ENCODE measurements at places on chromosomes 2 and 18. TPM values are rescaled to one million over a fixed set of nuclear protein-coding genes. Genes with fewer than 3 reads are reported as not detected.

DNA sequence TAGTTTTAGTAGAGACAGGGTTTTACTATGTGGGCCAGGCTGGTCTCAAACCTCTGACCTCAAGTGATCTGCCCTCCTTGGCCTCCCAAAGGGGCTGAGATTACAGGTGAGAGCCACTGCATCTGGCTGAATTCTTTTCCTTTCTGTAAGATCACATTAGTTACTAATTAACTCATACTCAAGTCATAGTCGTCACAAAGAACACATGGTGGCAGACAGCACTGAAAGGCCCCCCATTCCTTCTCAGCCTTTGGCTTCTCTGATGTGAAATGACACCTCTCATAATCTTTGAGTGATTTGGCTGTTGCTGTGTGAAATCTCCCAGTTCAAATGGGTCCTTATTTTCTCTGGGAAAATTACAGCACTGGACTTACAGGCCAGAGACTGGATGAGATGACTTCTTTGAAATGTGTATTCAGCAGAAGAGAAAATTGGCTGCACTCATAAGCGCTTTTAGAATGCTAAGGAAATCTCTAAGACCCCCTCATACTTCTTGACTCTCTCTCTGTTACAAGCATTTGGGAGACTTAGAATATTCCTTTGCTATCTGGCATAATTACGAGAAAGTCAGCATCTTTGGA, 764.8 kb downstream of the RNF144A start:
- no peak for DNase-seq

- DNase-seq: no peak
Measured at GRCh38 chr18:4203568-4204437, 251.3 kb downstream of the DLGAP1 start.

- DNase-seq: no peak
Measured at GRCh38 chr2:227503433-227504406, 31.8 kb downstream of the AGFG1 start.

GRCh38 chr18:11902522-11903292, 5.4 kb downstream of the MPPE1 start:
- DNase-seq: no peak

GRCh38 chr2:119771331-119771730, 11.6 kb downstream of the PTPN4 start:
- DNase-seq: no peak

DNA sequence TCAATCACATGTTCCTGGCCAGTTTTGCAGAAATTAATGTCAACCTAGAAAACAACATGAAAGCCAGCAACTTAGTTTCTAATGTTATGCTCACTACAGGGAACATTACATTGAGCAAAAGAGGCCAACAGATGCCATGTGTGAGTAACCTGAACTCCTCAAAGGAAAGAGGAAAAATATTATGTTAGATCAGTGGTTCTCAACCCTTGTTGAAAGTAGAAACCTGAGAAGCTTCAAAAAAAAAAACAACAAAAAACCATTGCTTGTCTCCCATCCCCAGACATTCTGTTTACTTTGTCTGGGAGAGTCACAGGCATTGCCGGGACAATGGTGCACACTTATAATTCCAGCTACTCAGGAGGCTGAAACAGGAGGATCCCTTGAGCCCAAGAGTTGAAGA, 57.7 kb downstream of the METTL4 start:
- no peak for DNase-seq

- DNase-seq: no peak
Measured at GRCh38 chr2:239302808-239303557, 97.8 kb downstream of the HDAC4 start.

DNA sequence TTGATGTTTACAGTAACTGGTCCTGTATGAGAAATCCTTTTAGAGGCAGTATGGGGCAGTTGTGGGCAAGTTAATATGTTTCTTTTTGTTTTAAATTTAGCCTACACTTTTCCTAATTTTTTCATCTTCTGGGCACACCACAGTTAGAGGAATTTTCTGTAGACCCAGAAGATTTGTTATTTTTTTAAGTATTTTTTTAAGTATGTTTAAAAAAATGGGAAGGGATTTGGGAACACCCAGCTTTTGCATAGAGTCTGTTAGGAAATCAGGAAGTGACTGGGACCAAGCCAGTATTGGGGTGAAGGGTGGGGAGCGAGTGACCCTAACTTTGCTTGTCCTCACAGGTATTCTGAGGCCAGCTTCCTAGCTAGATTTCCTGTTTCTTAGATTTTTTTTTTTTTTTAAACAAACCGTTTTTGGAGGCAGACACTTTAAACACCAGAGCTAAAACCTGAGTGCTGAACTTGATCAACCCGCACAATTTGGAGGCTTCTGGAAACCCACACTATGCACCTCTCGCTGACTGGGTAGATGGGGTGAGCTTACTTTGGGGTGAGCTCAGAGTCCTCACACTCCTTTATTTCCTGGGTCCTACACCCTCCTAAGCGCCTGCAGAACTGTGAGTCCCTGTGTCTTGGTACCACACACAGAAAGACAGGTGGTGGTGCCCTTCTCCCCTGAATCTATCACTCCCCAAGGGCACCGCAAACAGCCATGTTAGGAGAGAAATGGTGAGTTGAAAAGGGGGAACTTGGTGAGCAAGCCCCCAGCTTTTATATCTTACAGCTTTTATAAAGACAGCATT, 5.2 kb downstream of the GATA6 start:
- no peak for DNase-seq

DNA sequence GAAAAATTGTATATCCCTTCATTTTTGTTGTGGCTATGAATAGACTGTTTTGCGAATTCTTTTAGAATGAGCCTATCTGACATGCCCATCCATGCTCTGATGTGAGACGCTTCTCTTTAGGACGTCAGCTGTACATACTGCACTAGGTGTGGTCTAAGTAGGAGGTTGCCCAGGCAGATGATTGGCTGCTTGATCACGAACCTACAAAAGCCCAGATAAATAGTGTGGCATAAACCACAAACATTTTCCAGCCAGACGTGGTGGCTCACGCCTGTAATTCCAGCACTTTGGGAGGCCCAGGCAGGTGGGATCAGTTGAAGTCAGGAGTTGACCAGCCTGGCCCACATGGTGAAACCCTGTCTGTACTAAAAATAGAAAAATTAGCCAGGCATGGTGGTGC, 251.8 kb downstream of the AGAP1 start:
- DNase-seq: no peak

- no peak for DNase-seq
Measured at GRCh38 chr2:11552260-11552638, 18.4 kb downstream of the GREB1 start.

DNA sequence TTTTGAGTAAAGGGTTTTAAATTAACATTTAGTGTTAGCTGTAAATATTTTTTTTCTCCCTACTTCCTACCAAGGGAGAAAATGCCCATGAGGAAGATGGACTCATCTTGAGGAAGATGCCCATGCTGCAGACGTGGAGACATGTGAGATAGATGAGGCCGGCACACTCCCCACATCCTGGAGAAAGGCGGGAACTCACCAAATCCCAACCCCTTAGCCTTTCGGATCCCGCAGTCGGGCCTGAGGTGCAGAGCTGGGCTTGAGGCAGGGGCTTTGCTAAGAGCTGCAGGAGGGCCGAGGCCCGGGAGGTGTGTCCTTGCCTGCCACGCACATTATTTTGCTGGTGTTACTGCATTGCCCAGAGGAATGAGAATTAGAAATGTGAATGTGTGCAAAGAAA, 137.9 kb downstream of the NAPG start:
- DNase-seq: no peak

DNA sequence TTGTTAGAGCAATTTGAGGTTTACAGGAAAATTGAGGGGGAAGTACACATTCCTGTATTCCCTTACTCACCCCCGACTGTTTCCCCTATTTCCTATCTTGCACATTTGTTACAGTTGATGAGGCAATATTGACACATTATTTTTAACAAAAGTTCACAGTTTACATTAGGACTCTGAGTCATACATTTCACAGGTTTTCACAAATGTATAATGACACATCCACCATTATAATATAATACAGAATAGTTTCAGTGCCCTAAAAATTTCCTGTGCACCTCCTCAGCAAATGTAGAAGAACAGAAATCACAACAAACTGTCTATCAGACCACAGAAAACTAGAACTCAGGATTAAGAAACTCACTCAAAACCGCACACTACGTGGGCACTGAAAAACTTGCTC, 160.6 kb upstream of the RMP24 start:
- no peak for DNase-seq

DNA sequence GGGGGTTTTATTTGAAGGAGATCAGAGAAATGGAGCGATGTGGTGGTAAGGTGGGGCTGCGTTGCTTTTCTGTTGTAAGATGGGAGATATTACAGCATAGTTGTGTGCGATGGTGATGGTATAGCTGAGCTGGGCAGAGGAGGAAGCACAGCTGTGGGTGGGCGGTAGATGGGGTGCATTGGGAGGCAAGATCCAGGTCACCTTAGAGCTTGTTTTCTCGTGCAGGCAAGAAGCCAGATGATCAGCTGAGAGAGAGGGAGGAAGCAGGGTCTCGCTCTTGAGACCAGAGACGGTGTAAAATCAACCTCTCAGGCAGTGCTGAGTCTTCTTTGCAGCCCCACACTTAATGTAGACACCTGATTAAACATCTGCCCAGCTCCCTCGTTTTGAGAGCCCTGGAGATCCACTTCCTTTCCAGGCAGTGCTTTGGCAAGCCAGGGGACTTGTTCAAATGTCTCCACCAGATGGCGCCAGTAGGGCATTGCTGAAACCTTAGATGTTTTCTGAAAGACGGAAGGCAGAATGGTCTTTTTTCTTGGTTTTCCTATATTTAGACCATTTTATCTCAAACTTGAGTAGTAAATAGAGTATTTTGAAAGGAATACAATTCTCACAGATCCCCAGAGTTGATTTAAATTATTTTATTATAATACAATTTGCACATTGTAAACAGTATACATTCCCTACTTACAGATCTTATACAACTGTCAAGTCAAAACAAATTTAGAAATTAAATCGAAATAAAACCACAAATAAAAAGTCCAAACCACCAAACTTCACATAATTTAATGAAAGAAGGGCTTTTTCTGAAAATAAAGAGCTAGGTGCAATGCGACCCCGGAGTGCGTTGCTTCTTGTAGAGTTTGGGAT, 21.1 kb upstream of the LYPD6B start:
- DNase-seq: peak; percentile 84

GRCh38 chr2:129281791-129282530, 697.5 kb upstream of the RAB6C start:
- DNase-seq: no peak

DNA sequence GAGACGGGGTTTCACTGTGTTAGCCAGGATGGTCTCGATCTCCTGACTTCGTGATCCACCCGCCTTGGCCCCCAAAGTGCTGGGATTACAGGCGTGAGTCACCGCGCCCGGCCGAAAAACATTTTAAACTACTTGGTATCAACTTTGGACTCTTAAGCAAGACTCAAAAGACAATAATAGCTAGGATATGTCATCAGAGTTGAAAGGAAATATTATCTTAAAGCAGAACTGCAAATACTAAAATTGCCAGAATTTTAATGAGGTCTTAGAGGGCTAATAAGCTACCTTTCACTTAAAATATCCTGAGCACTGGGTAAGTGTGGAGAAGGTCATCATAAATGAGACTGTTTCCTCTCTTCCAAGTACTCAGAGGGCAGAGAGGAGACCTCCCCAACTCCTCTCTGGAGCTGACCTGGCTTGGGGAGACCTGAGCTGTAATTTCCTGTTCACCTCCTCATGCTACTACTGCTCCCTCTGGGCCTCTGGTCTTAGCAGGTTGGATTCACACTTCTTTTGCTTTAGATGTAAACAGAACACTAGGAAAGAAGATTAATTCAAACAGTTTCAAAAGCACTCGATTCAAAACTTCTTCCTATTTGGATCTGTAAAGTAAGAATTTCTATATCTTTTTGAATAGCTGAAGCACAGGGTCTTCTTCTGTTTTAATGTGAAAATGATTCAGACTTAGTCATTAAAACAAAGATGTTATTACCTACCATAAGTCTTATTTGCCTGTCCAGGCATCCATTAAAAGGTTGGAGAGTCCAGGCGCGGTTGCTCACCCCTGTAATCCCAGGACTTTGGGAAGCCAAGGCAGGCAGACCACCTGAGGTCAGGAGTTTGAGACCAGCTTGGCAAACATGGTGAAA, 16.5 kb downstream of the CNRIP1 start:
- DNase-seq: no peak

GRCh38 chr2:66344087-66344663, 90.8 kb upstream of the MEIS1 start:
- DNase-seq: no peak

DNA sequence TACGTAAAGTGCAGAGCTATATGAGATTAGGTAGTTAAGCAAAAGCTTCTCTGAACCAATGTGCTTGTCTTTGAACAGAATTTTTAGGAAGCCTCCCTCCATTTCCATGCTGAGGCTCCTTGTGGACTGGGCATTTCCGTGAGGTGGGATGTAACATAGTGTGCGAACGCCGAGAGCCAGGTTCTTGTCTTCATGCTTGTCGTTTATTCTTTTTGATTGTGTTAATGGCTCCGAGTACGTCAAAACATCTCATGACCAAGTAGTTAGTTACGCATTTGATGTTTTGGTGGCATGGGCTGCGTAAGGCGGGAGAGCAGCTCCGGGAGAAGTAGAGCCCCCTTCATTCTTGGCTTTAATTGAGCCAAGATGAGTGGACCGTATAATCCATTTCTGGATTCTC, 32.9 kb downstream of the DGKD start:
- DNase-seq: no peak

- no peak for DNase-seq
Measured at GRCh38 chr18:11990539-11990938, 9.2 kb downstream of the IMPA2 start.

DNA sequence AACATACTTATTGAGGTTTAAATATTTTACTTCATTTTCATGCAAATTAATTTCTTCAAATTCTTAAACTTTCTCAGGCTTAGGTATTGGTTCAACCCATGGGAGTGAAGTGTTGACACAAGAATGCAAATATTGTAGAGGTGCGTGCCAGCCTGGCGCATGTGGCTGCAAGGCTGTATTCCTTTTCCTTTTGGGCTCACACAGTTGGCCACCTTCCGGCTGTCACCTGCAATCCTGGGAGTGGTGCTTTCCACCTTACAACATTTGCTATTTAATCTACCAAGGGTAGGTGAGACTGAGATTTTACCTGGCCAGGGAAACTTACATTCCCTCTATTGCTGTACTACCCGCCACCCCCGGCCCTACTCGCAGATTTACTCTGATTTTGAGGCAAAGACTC, 141.1 kb downstream of the DCC start:
- DNase-seq: no peak

XIRP2 gene
- not detected for total RNA-seq

WIPF1 gene
- 378 TPM for total RNA-seq

CYS1 gene
- 0.15 TPM for total RNA-seq

RUFY4 gene
- 2.1 TPM for total RNA-seq

DSG4 gene
- total RNA-seq: not detected

GALR1 gene
- total RNA-seq: not detected

SOX11 gene
- not detected for total RNA-seq

LOXHD1 gene
- total RNA-seq: 0.25 TPM

TBR1 gene
- total RNA-seq: not detected

SLC16A14 gene
- total RNA-seq: 0.27 TPM

REG3A gene
- total RNA-seq: not detected

NPHP1 gene
- total RNA-seq: 0.17 TPM

ABCB11 gene
- total RNA-seq: 0.20 TPM

CD8A gene
- total RNA-seq: 0.72 TPM

LRATD1 gene
- total RNA-seq: not detected

NEU2 gene
- total RNA-seq: not detected

VSNL1 gene
- not detected for total RNA-seq

MEIS1 gene
- not detected for total RNA-seq

All from activated CD4-positive, alpha-beta T cell treated with anti-CD3 and anti-CD28 coated beads, Interleukin-2, amount 10 ng/mL, durations not matched to agents 7 days and 5 days (primary cell).